ENCODE measurements at places on chromosomes 11 and 22.

- DNase-seq, result no peak
Measured at GRCh38 chr11:102155676-102156075, 45.4 kb downstream of the YAP1 start.

GRCh38 chr11:11419747-11420146 lies 66.7 kb upstream of the CSNK2A3 start:
- no peak for DNase-seq

DNA sequence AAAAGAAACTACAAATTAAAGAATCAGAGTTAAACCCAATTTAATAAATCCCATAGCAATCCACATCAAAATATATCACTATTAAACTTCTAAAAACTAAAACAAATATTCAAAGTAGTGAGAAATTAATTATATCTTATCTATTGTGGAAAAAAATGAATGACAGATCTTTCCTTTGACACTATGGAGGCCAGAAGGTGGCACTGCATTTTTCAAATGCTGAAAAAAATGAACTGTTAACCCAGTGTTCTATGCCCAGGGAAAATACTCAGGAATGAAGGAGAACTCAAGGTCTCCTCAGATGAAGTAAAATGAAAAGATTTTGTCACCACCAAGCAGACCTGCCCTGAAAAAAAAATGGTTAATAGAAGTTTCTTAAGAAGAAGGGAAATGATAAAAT lies 27.7 kb downstream of the TYR start:
- DNase-seq, result no peak

DNA sequence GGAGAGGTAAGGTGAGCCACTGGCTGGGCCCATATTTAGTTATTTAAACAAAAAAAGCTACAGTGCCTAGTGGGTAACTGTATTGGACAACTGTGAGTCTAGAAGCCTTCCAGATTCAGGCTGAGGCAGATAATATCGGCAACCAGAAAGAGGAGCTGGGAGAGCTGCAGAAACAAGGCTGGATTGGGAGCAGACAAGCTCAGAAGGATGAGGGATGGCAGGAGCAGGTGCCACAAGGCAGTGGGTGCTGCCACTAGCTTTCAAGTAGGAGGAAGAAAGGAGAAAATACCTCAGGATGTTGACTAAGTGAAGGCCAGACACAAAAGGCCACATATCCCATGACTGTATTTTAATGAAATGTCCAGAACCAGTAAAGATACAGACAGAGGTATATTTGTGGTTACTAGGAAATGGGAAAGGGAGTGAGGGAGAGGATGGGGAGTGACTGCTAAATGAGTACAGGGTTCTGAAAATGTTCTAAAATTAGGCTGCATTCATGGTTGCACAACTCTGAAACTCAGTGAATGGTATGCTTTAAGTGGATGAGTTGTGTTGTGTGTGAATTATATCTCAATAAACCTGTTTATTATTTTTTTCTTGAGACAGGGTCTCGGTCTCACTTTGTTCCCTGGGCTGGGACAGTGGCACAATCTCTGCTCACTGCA lies 11.8 kb upstream of the RAPSN start:
- DNase-seq, result no peak

GRCh38 chr11:119778391-119779194 lies 49.6 kb upstream of the NECTIN1 start:
- DNase-seq, result no peak

DNA sequence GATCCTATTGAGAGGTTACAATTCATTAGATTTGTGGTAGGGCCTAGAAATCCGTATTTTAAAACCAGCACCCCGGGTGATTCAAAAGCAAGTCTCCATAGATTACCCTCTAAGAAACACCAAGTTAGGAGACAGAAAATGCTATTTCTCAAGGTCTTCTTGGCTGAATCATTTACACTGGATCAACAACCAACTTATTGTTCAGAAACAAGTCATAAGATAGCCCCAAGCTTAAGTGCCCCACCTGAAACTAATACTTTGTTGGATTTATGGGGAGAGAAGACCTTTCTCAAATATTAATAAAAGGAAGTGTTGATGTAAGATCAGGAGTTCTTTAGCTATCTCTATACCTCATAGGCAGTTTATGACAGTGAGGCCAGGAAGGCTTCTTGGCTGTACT lies 345.2 kb downstream of the LARGE1 start:
- no peak for DNase-seq

DNA sequence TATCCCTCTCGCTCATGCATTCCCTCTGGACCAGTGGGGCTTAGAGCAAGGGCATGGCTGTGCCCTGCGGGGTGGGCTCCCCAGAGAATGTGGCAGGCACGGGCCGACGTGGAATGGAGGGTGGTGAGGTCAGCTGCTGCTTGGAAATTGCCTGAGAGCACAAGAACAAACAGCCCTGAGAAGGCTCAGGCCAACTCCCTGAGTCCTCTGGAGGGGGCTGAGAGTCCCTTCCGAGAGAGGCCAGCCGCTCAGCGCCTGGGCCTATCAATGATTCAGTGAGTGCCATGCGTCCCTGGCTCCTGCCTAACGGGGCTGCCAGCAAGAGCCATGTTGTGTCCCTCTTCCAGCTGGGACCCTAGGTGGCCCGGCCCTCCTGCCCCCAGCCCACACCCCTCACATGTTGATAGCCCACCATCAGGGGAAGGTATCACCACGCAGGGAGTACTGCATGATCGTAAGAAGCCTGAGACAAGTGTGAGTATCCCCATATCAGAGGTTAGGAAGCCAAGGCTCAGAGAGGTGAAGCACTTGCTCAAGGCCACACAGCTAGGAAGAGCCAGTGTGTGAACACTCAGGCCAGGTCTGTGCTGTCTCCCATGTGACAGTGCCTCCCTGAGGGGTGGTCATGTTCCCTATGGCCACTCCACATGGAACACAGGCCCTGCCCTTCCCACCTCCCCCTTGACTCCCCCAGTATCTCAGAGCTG lies 55.8 kb downstream of the NECTIN1 start:
- DNase-seq, result no peak

GRCh38 chr11:126808836-126809235 lies 191.7 kb downstream of the KIRREL3 start:
- no peak for DNase-seq

GRCh38 chr22:30104501-30105156 lies 24.4 kb downstream of the HORMAD2 start:
- DNase-seq, result no peak

GRCh38 chr22:41636467-41636866 lies 15.4 kb downstream of the XRCC6 start:
- no peak for DNase-seq

DNA sequence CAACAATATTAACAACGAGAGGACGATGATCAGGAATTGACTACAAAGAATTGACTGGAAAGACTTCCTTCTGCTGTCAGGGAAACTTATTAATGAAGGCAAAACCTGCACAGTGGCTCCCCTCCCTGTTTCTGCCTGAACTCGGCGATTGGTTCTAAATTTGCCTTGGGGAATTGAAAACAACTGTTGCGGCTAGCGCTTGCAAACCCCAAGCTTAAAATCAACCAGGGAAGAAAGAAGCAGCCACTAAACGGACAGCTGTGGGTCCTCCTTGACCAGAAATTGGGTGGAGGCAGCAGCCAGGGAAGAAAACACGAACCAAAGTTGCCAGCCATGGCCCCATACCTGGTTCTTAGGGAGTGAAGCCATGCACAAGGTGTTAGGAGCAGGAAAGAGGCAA lies 383.5 kb upstream of the CADM1 start:
- DNase-seq, result no peak

GRCh38 chr11:106249617-106250239 lies 172.3 kb downstream of the AASDHPPT start:
- no peak for DNase-seq

DNA sequence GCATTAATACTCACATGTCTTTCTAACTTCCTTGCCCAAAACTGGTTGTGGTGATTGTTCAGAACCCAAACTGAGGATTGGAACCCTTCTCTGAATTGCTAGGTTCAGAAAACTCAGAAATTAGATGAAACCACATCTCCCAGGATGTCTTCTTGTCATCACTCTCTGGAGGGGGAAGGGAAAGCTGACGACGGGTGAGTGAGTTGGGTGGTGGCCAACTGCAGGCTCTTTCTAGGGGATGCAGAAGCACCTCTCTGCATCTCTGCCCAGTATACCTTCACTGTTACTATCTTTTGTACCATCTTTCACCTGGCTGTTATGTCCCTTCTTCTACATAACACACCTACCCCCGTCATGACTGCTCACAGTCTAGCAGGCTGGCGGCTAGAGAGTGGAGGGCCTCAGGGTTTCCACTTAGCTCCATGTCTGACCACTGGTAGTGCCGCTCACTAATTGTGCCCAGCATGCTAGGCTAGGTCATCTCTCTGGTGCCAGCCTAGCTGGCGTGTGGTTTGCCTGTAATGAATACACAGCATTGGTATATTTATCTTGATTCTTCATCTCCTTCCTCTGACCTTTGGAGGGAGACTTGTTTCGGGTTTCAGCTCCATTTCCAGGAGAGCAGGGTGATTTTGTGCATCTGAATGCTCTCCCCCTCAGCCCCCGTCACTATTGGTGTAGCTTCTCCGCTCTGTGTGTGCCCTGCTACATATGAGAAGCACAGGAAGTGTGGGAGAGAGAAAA lies 7.3 kb downstream of the GRAMD1B start:
- no peak for DNase-seq

DNA sequence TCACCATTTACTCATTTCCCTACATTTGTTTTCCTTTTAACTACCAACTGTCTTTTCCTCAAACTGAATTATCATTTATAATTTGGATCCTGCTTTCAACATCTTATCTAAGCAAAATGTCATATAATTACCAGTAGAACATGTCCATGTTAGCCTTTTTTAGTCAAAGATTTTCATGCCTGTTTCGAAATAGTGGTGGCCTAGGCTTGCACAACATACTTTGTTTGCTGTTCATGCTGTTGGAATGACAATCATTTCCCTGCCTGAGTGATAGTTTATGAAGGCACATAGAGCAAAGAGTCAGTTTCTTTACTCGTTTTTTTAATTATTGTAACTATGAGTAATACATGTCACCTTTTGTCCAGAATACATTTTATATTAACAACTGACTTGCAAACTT lies 144.3 kb upstream of the ANO3 start:
- no peak for DNase-seq

- no peak for DNase-seq
Measured at GRCh38 chr11:121810291-121810690, 305.7 kb downstream of the BLID start.

GRCh38 chr11:46718155-46719019 lies 626 bp upstream of the F2 start:
- DNase-seq, result no peak

GRCh38 chr11:9639099-9639498 lies 24.8 kb upstream of the SWAP70 start:
- no peak for DNase-seq

- DNase-seq, result no peak
Measured at GRCh38 chr11:14065141-14065540, 102.6 kb downstream of the SPON1 start.

DNA sequence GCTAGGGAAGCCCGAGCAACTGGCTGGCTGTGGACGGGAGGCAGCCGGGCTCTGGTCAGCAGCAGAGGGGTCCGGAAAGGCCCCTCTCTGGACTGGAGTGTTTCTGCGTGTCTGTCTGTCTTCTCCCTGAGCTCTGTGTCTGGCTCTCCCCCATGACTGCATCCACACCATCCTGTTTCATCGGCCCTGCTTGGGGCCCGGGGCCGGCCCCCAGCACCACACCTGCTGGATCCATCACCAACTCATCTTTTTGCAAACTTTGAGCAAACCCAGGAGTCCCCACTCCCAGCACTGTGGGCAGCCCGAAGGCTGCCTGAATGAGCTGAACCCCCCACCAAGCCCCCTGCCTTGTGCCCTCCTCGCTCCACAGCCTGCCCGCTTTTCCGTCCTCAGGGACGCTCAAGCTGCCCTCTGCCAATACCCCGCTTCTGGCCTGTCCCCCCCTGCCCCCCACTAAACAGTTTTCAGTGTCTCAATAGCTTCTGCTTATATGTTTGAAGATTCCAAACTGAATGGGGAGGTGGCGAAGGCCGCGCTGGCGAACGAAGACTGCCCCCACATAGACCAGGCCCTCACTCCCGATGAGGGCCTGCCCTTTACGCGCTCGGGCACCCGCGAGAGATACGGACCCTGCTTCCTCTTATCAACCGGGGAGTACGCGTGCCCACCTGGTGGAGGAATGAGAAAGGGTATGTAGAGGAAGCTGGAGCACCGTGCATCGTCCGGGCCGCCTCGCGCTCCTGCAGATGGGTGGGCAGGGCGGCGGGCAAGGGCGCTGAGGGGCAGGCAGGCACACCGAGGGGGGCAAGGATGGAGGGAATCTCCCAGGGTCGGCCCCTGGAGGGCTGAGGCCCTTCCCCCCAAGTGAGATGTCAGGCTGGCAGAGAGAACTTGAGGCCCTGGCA lies 44.6 kb downstream of the KCNC1 start:
- no peak for DNase-seq

DNA sequence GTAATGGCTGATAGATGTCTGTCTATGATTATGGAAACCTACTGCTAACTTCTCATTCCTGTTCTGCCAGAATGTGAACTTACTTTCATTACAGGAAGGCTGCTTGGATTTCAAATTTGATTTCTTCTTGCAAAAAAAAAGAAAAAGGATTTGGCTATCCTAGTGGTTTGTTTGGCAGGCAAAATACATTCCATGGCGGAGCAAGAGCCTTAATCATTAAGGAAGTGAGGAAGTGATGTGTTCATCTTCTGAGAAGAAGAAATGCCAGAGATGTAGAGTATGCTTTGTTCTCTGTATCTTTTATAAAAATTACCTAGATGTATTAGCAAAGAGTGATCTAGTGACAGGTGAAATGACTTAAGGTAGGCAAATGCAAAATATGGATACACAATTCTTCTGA lies 356.3 kb downstream of the SOX6 start:
- no peak for DNase-seq

DNA sequence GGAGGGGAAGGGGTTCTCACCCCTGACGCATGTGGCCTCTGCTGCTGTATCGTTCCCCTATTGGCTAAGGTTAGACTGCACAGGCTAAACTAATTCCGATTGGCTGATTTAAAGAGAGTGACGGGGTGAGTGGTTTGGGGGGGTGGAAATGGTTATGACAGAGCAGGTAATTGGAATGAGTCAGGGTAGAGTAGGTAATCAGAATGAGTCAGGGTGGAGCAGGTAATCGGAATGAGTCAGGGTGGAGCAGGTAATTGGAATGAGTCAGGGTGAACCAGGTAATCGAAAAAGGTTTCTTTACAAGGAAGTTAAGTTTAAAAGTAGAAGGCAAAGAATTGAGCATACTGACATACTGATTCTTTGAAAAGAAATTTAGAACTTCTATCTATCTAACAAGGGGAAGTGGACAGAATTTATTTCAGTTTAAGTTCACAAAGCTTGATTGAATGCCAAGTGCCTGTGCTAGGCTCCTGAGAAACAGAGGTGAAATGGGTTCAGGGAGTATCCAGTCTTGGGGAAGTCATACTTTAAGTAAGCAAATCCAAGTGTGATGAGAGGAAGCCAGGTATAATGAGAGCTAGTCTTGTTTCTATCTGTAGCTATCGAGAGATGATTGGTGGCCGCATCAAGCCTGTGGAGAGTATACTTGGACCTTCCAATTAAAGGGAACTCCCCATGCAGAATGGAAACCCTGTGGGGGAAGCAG lies 58.0 kb downstream of the C11orf91 start:
- DNase-seq, result no peak

Measured in right renal cortex interstitium (tissue), 3 donors.